ENCODE measurements at places on chromosomes 11 and 22. TPM values are rescaled to one million over a fixed set of nuclear protein-coding genes. Genes with fewer than 3 reads are reported as not detected.

Gene PLAAT2
- total RNA-seq = not detected

Gene TRIM49
- not detected for total RNA-seq

- no peak overlapping the region for H3K27ac ChIP-seq
- no peaks in the 10 kb centered on the region for H3K27me3 ChIP-seq
- H3K4me1 ChIP-seq = no peaks in the 10 kb centered on the region
- no peak for DNase-seq
Observed at GRCh38 chr11:101940901-101941520, 24.7 kb upstream of the ANGPTL5 start.

GRCh38 chr11:31816468-31817053 lies 5.4 kb upstream of the PAX6 start:
- peak overlapping the region; percentile 35 for H3K4me3 ChIP-seq
- peak; percentile 79 for DNase-seq

DNA sequence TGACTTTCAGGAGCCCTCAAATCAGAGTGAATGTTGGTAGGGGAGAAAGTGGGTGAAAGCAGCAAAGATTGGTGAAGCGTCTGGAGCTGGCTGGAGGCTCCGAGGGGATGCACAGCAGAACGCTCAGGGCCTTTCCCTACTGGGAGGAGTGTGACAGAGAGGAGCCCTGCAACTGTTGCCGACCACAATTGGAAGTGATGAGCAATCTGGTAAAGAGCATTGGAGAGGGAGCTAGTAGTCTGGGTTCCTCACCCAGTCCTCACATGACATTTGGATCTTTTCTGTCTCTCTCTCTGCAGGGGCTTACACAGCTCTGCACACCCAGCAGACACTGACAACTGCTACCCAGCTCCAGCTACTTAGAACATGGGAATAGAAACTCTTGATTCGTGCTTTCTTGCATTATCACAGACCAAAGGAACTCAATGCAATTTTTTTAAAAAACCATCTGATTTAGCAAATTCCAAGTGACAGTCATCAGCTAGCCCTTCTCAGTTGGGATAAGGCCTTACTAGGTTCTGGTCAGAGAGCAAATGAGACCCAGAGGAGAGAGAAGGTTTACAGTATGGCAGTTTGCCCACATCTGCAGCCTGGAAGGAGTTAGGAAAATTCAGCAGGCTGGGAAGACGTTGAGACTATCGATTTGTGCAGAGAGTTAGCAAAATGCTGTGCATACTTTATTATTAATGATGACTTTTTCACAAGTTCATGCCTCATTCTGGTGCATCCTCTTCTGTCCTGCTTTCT lies 278.0 kb upstream of the PLET1 start:
- DNase-seq = no peak
- H3K4me3 ChIP-seq = no peak overlapping the region
- no peaks in the 10 kb centered on the region for H3K27me3 ChIP-seq
- H3K36me3 ChIP-seq = no peaks in the 10 kb centered on the region

GRCh38 chr11:72225411-72225951 lies 914 bp downstream of the INPPL1 start:
- no peak for DNase-seq
- no peaks in the 10 kb centered on the region for H3K36me3 ChIP-seq
- H3K4me3 ChIP-seq = peak overlapping the region; percentile 89
- H3K27me3 ChIP-seq = no peaks in the 10 kb centered on the region
- H3K4me1 ChIP-seq = peaks cover 31% of the 10 kb centered on the region

- H3K4me1 ChIP-seq = peaks cover 19% of the 10 kb centered on the region
- peak overlapping the region; percentile 89 for H3K4me3 ChIP-seq
- H3K27ac ChIP-seq = peak overlapping the region; percentile 91
- no peaks in the 10 kb centered on the region for H3K36me3 ChIP-seq
- H3K27me3 ChIP-seq = no peaks in the 10 kb centered on the region
Observed at GRCh38 chr11:20388096-20389055, 860 bp downstream of the PRMT3 start.

GRCh38 chr11:103959279-103959942 lies 77.0 kb upstream of the DDI1 start:
- no peak for DNase-seq
- no peak overlapping the region for H3K27ac ChIP-seq
- no peaks in the 10 kb centered on the region for H3K4me1 ChIP-seq
- H3K27me3 ChIP-seq = no peaks in the 10 kb centered on the region
- no peaks in the 10 kb centered on the region for H3K36me3 ChIP-seq
- no peak overlapping the region for H3K4me3 ChIP-seq

Gene WNT11
- 6.9 TPM for total RNA-seq

Gene MYBPC3
- not detected for total RNA-seq

GRCh38 chr11:86666193-86666592 lies 6.2 kb downstream of the ME3 start:
- no peaks in the 10 kb centered on the region for H3K36me3 ChIP-seq
- no peak for DNase-seq
- no peak overlapping the region for H3K27ac ChIP-seq
- H3K4me1 ChIP-seq = peaks cover 14% of the 10 kb centered on the region
- no peaks in the 10 kb centered on the region for H3K27me3 ChIP-seq
- H3K4me3 ChIP-seq = no peak overlapping the region

DNA sequence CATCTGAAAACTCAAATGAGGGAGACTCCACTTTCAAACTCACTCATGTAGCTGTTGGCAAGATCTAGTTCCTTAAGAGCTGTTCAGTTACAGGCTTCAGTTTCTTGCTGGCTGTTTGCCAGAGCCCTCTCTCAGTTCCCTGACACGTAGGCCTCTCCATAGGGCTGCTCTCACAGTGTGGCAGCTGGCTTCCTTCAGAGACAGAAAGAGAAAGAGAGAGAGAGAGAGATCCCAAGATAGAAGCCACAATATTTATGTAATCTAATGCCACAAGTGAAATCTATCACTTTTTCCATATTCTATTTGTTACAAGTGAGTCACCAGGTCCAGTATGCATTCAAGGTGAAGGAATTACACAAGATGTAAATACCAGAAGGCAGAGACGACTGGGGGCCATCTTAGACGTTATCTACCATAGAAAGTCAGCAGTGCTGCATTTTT lies 168.8 kb downstream of the RCN1 start:
- no peak overlapping the region for H3K4me3 ChIP-seq
- no peak overlapping the region for H3K27ac ChIP-seq
- H3K27me3 ChIP-seq = no peaks in the 10 kb centered on the region
- no peak for DNase-seq

- H3K36me3 ChIP-seq = no peaks in the 10 kb centered on the region
- DNase-seq = no peak
Observed at GRCh38 chr11:126127284-126127845, 64.7 kb upstream of the CDON start.

GRCh38 chr11:71309181-71309580 lies 56.8 kb upstream of the SHANK2 start:
- peak; percentile 61 for DNase-seq
- H3K4me1 ChIP-seq = no peaks in the 10 kb centered on the region
- no peak overlapping the region for H3K4me3 ChIP-seq
- H3K27ac ChIP-seq = no peak overlapping the region

GRCh38 chr22:24583221-24584165 lies 9.4 kb downstream of the LRRC75B start:
- no peak for DNase-seq
- H3K36me3 ChIP-seq = no peaks in the 10 kb centered on the region

DNA sequence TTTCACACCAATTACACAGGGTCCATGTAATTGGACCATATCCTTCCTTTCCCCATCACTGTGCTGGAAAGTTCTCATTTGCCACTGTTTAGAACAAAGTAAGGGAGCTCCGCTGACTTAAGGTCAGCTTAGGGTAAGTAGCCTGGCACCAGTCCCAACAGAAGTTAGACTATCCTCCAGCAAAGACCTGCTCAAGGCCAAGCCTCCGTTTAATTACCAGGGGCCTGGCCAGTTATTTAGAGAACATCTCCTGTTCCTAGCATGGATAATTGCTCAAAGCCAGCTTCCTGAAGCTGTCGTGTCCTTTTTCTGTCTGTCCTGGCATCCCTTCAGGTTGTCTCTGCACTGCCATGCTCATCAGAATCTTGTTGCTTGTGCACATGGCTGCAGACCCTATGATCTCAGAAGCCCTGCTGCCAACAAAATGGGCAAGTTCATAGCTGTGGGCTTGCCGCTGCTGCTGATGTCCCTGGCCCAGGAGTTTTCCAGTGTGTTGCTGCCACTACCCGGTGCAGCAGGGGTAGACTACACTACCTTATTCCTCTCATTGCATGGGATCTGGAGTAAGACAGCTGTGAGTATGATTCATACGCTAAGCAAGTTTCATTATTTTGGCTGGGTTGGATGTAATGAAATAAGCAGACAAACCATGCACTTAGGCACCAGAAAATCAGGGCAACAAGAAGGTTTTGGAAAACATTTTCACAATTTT lies 8.1 kb downstream of the OR8A1 start:
- no peaks in the 10 kb centered on the region for H3K36me3 ChIP-seq
- no peak for DNase-seq
- no peaks in the 10 kb centered on the region for H3K4me1 ChIP-seq
- H3K27me3 ChIP-seq = no peaks in the 10 kb centered on the region
- H3K4me3 ChIP-seq = no peak overlapping the region

DNA sequence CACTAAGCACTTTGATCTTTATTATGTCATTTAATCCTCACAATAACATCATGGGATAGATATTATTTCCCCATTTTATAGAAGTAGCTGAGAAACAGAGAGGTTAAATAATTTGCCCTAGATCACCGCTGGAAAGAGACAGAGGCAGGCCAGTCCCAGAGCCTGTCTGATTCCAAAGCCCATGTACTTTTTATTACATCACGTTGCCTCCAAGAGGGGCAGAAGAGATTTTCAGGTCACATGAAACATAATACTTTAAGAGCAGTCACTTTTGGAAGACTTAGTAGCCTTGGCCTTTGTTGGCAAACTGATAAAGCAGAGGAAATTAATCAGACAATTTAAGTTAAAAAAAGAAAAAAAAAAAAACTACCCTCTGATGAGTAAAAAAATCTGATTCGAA lies 200.2 kb upstream of the ARHGAP20 start:
- H3K27me3 ChIP-seq = no peaks in the 10 kb centered on the region
- no peak overlapping the region for H3K27ac ChIP-seq
- DNase-seq = no peak
- peaks cover 36% of the 10 kb centered on the region for H3K4me1 ChIP-seq

- H3K27ac ChIP-seq = peak overlapping the region; percentile 97
- H3K27me3 ChIP-seq = no peaks in the 10 kb centered on the region
- peaks cover 7% of the 10 kb centered on the region for H3K36me3 ChIP-seq
- H3K4me3 ChIP-seq = peak overlapping the region; percentile 7
- DNase-seq = peak; percentile 83
- H3K4me1 ChIP-seq = peaks cover 74% of the 10 kb centered on the region
Observed at GRCh38 chr22:31087744-31088215, 6.7 kb downstream of the SMTN start.

DNA sequence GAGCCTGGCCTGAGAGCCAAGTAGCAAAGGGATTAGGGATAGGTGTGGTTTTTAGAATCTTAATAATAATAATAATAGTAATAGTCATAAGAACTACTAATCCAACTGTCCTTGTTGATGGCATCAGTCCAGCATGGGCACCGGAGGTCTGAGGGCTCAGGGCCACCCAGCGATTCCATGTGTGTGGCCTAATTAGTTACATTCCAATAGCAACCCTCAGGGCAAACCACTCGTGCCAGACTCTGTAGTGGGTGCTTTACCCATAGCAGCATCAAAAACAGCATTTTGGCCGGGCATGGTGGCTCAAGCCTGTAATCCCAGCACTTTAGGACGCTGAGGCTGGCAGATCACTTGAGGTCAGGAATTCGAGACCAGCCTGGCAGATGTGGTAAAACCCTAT lies 19.0 kb upstream of the MYH9 start:
- no peaks in the 10 kb centered on the region for H3K36me3 ChIP-seq
- H3K4me1 ChIP-seq = peaks cover 17% of the 10 kb centered on the region
- H3K4me3 ChIP-seq = no peak overlapping the region
- H3K27me3 ChIP-seq = no peaks in the 10 kb centered on the region

DNA sequence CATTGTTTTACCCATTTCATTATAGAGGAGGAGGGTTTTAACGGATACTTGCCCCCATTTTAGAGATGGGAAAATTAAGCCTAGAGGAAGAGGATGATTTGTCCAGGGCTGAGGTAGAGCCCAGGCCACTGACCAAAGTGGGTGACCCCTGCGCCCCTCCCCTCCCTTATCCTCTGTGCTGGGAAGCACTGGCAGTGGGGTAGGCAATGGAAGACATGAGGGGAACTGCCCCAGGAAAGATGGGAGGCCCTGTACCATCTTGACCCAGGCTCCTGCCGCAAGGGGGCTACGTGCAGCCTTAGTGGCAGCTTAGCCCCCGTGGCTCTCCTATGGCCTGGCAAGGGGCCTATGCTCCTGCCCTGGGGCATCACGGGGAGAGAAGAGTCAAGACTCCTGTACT lies 76.4 kb upstream of the MYOD1 start:
- no peaks in the 10 kb centered on the region for H3K27me3 ChIP-seq
- no peaks in the 10 kb centered on the region for H3K36me3 ChIP-seq
- no peak overlapping the region for H3K27ac ChIP-seq
- no peaks in the 10 kb centered on the region for H3K4me1 ChIP-seq

DNA sequence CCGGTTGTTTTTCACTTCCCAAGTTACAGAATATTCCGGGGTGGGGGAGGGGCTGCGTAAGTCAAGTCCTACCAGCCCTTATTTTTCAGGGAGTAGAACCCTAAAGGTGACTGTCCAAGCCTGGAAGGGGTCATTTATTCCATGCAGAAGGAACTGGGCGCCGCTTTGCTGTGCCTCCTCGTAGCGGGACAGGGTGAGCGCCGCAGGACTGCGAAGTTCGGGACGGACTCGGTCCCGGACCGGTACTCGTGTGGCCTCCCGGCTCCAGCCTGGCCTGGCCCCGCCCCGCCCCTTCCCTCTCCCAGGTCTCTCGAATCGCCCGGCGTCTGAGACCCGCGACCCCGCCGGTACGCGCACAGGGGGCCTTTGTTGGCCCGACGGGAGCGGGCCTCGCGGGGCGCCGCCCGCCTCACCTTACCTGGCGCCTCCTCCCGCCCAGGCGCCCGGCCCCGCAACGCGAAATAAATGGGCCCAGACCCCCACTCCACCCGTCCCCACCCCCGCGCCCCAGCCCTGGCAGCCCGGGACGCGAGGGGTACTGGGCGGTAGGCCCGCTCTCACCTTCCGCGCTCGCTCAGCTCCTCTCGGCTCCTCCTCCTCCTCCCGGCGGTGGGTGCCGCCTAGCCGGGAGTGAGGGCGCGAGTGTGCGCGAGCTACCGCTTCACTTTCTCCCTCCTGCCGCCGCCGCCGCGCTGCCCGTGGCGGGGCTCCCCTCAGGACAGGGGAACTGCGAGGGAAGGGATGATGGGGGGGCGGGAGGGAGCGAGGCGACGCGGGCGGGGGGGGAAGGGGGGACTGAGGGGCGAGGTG lies 698 bp downstream of the PAK1 start:
- H3K4me1 ChIP-seq = peaks cover 34% of the 10 kb centered on the region
- peak overlapping the region; percentile 73 for H3K27ac ChIP-seq
- H3K27me3 ChIP-seq = no peaks in the 10 kb centered on the region
- DNase-seq = no peak
- H3K36me3 ChIP-seq = no peaks in the 10 kb centered on the region

Gene DUSP8
- 2.9 TPM for total RNA-seq

- no peak for DNase-seq
- no peaks in the 10 kb centered on the region for H3K27me3 ChIP-seq
- no peak overlapping the region for H3K27ac ChIP-seq
- H3K4me3 ChIP-seq = no peak overlapping the region
Observed at GRCh38 chr11:70314730-70315129, 44.2 kb downstream of the PPFIA1 start.

Gene OR5P2
- total RNA-seq = not detected

Gene DENND6B
- total RNA-seq = 2.7 TPM
